ENCODE measurements at places on chromosomes 6 and 20.

DNA sequence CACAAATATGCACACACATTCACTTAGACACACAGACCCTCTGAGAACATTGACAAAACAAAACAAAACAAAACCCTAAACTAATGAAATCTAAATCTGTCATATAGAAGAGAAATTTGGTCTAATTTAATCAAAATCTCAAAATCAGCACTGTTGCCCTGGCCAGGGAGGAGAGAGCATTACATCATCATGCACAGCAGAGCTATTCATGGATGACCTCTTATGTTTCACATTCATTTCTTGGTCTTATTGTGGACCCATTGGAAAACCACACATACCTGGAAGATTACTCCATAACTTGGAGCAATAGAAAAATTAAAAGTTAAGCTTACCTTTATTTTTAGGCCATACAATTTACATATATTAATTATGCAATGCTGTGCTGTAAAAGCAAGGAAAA, 1223.6 kb upstream of the GJE1 start:
- DNase-seq: no peak

DNA sequence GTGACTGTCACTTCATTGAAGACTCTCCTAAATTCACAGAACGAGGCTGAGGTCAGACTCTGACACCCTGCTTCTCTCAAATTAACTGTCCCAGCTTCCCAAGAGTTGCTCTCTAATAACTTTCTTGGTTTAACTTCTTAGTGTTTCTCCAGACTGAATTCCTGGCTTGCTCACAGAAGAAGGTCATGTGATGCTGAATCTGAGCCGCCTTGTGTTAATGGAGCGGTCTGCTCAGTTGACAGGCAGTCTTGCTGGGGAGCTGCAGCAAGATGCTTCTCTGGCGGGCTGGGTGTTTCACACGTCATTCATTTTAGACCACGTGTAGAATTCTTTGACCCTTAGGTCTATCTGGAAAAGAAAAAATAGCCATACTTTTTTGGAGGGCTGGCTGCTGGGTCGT, 107.3 kb downstream of the FOXO3 start:
- no peak for DNase-seq

DNA sequence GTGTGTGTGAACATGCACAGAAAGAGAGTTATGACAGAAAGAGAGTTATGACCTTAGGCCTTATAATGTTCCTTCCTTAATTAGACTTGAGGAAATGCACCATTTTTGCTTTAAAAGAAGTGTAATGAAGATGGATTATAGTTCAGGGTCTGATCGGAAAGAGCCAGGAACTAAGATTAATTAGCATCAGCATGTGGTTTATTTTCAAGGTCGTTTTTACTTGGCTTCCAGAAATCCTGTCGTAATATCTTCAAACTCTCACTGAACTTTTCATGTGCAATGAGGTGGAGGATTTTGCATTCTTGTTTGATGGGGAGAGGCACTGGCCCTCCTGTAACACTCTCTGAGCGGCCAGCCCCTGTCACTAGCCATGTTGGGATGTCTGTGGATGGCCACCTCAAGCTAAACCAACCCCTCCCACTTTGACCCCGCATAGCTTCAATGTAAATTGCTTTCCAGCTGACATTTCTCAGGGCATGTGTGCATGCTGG, 116.8 kb downstream of the CDC5L start:
- DNase-seq: no peak

GRCh38 chr20:15339264-15339663, 1001.9 kb upstream of the FLRT3 start:
- DNase-seq: no peak

GRCh38 chr6:149969635-149970034, 5.9 kb downstream of the ULBP1 start:
- no peak for DNase-seq

DNA sequence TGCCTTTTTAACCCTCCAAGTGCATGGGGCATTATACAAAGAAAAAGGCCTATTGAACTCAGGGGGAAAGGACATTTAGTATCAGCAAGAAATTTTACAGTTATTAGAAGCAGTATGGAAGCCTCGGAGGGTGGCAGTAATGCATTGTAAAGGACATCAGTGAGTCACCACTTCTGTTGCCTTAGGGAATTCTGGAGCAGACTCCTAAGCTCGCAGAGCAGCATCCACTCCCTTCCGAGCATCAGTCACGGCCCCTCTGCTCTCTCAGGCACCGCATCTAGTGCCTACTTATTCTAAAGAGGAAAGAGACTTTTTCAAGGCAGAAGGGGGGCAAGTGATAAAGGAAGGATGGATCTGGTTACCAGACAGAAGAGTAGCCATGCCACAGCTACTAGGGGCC, 296.5 kb downstream of the RNGTT start:
- no peak for DNase-seq

DNA sequence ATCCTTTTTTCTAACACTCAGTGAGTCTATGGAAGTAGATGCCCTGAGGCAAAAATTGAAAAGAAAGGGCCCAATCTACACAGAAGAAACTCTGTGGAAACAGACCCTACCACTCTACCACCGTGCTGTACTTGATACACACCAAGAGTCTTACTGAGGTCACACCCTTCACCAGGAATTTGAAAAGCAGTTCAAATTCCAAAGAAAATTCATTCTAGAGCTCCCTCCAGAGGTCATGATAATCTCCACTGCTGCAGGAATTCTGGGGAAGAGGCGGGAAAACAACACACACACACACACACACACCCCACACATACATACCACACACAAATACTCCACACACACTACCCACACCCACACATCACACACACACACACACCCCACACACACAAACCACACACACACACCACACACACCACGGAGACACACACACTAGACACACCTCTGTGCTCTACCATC, 336.8 kb downstream of the HDGFL1 start:
- no peak for DNase-seq

- DNase-seq: no peak
Measured at GRCh38 chr6:158357570-158358216, 45.4 kb downstream of the TULP4 start.

DNA sequence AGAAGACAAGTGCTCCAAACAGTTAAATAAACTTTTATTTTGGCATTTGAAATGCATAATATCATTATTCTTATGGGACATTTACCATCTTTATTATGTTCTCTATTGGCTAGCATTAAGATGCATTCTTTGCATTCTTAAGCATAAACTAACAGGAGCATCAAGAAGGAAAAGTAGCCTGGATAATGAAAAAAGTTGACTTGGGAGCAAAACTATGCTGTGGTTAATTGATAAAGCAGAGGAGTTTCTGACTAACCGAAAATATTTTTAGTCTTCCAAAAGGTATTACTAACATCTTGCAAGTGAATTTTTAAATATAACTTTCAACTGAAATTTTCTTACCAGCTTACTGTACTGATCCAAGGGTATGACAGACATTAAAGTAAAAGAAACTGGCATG, 140.3 kb downstream of the FLRT3 start:
- no peak for DNase-seq

DNA sequence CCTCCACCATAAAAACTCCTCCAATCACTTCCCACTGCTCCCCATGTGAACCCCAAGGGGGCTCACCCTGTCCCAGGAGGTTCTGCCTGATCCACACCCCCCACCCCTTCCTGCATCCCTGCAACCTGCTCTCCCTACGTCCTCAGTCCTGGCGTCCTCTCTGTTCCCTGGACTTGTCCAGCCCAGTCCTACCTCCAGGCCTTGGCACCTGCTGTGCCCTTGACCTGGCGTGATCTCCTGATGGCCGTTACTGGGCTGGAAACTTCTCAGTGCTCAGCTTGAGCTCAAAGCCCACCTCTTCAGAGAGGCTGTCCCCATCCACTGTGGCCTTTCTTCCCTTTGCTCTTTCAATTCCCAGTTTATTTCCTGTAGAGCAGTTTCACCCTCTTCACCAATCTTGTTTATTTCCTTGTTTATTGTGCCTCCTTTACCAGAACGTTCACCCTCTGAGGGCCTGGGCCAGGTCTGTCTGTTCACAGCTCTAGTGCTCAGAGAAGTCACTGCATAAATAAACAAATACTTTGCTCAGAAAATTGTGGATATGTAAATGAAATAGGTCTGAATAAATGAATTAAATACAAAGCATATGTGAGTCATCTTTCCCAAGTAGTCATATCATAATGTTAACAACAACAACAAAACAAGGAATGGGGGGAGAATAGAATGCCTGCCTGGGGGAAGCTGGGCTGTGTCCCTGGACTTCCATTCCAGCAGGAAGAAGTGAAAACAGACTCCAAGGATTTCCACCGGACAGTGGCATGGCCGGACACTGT, 175.7 kb upstream of the SULF2 start:
- no peak for DNase-seq

DNA sequence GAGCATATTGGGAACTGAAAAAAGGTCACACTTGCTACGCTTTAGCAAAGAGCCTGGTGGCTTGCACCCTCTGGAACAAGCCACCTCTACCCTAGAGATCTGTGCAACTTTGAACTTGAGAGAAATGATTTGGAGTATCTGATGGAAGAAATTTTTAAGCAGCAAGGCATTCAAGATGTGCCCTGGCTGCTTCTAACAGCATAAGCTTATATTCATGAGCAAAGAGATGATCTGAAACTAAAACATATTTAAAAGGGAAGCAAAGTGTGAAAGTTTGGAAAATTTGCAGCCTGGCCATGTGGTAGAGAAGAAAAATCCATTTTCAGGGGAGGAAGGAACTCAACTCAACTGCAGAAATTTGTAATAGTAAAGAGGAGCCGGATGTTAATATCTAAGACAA, 71.1 kb downstream of the NINL start:
- DNase-seq: no peak

DNA sequence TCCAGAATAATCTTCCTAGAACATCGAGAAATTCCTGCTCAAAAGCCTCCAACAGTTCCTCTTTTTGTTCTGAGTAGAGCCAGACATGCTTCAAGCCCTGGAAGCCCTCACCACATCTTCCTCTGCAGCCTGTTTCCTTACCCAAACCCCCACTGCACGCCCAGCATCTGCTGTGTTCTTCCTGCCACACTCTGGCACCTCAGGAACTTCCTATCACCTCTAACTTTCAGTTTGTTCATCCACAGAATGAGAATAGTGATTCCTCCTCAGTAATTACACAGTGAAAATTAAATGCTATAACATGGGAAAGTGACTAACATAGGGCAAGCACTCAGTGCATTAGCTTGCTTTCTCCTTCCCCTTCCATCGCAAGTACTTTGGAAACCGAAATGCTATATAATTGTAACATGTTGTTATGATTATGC, 26.3 kb downstream of the C6orf89 start:
- DNase-seq: no peak

GRCh38 chr6:14059791-14060436, 57.7 kb upstream of the CD83 start:
- DNase-seq: no peak

GRCh38 chr20:45470262-45470931, 844 bp downstream of the WFDC2 start:
- DNase-seq: no peak

DNA sequence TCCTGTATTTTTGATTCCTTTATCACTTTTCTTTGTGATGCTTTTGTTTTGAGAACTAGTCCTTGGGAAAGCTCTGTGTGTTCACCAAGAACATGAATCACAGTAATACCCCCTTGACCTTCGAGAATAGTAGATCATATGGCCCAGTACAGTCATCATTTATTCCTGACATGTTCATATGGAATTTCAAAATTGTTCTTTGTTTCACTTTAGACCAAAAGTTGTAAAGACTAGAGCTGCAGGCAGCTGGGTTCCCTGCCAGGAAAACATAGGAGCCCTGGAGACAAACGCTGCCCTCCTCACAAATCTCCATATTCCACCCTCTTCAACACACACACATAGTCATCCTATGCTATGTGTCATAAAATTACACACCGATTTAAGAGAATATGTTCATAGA, 621.2 kb upstream of the EYS start:
- DNase-seq: no peak

- DNase-seq: no peak
Measured at GRCh38 chr6:87701344-87701675, 723 bp downstream of the AKIRIN2 start.

- DNase-seq: no peak
Measured at GRCh38 chr6:168218785-168219566, 100.6 kb downstream of the DACT2 start.

- DNase-seq: no peak
Measured at GRCh38 chr6:70669133-70669532, 1.4 kb downstream of the SMAP1 start.

DNA sequence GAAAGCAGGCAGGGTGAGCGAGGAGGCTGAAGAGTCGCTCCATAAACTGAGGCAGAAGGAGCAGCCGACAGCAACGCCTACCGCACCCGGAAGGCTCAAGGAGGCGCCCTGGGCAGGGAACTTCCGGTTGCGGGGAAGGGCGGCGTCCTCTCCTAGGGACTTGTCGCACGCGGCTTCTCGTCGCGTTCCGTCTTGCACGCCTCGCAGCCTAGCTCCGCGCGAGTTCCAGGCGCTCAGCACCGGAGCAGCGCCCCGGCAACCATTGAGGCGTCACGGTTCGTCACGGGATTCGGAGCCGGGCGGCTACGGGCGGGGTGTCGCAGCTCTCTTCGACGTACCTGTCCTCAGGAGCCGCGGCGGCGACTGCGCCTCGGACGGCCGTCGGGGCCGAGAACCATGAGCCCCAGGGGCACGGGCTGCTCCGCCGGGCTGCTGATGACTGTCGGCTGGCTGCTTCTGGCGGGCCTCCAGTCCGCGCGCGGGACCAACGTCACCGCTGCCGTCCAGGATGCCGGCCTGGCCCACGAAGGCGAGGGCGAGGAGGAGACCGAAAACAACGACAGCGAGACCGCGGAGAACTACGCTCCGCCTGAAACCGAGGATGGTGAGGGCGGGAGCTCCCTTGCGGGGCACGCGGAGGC, at the start of gene SPACA1:
Gene SPACA1, plus strand, starts transcription at position 332 of the 641 bp plus-strand sequence. Its CDS starts 65 bp downstream, at position 397.
- DNase-seq: no peak

DNA sequence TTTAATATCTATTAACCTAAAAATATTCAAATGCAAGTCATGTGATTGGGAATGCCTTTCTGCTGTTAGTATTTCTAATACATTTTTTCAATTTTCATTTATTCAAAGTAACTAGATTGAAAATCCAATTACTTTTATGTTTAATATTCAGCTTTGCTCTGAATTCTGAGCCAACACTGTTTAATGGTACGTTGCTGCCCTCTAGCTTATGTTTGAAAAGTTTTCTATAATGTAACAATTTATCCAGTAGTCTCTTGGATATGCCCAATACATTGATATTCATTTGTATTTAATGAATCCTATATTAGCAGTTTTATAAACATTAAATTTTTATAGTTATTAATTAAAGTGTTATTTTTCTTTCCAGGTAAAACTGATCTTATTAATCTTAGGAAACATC, 47.4 kb downstream of the LGSN start:
- no peak for DNase-seq

- no peak for DNase-seq
Measured at GRCh38 chr6:89970072-89970471, 75.8 kb downstream of the GJA10 start.

DNA sequence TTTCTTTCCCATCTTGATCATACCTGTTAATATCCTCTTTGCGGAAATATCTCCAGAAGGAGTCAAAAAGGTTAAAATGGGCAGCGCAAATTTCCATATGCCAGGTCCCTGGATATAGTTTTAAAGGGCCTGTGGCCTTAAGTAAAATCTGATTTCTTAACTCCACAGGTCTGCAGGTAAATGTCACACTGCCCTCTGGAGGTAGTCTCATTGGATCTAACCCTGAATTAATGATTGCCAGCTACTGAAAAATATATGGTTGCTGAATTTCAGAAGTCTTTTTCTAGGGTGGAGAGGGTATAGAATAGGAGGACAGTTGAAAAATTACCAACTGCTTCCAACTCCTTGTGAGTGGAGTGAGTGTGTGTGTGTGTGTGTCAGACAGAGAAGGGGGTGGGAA, 8.5 kb downstream of the MOXD1 start:
- no peak for DNase-seq
